ENCODE measurements at places on chromosomes 3 and 15.

DNA sequence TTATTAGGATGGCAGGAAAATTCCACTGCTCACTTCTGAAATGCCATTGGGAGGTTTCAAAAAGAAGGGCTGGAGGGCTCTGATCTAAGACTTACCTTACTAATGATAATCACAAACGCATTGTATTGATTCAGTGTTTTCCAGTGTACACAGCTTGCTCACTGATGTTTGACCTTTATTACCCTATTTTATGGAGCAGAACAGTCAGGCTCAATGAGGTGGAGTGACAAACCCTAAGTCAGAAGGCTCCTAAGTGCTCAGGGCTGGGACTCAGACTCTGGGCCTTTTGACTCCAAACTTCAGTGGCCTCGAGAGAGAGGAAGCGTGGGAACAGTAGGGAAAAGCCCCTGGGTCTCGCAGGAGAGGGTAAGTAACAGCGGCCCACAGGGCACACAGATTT, 20.3 kb upstream of the RAD18 start:
- DNase-seq, result no peak

GRCh38 chr3:143627336-143627735, 220.9 kb downstream of the SLC9A9 start:
- DNase-seq, result no peak

GRCh38 chr3:156655819-156656550, 18.4 kb upstream of the TIPARP start:
- DNase-seq, result no peak

DNA sequence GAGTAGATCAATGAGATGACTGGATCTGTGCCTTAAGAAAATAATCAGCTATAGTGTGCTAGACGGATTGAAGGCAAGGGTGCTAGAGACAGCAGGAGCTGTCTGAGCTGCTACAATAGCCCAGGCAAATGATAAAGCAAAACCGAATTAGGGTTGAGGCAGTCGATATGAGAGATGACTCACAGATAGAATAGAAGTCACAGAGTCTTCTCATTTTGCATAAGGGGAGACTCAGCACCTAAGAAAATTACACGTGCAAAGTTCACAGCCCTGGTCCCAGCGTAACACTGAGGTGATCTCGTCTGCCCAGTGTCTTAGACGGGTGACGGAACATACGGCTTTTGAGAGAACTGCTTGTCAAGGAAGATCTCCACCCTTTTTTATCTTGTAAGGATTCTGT, 11.6 kb downstream of the LPP start:
- no peak for DNase-seq

DNA sequence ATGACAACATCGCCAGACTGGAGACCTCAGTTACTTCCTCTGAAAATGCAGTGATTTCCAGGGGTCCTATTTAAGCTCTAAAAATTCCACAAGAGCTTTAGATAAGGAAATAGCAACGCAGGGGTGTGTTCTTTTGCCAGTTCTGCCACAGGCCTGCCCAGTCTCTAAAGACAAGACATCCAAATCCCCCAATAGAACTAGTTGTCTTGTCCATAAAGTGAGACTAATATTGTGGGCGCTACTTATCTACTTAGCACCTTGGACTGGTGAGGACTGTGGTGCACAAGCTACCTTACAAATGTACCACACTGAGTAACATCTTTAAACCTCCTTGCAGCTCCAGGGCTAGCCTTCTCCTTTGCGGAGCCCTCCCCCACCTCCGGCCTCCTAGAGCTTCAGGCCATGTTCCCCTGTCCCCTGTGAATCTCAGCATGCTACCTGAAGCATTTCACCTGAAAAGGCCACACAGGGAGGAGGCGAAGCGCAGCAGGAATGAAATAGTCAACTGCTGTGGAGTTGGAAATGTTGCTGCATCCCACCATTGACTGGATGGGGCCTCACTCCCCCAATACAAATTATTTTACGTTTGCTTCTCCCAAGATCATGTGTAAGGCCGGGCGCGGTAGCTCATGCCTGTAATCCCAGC, 9.6 kb upstream of the LRRC2 start:
- no peak for DNase-seq

DNA sequence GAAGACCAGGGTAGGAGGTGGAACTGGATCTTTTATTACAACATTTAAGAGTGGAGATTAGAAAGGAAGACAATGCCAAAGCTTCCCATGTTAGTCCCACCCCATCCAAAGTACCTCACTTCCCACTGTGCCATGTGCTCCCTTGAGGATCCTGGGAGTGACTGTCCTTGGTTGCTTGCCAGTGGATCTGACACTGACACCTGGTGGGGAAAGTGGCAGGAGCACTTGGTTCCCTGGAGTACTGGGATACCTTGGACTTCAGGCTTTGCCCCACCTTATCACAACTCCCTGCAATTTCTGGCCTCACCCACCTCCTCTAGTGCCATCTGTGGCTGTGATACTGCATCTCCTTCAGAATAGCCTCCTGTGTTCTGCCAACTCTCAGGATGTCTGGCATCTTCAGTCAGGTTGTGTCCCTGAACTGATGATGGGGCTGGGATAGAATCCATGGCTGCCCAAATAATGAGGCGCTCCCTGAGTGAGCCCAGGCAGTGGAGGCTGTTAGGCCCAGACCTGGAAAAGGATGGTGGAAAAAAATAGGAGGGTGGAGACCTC, 1.3 kb downstream of the ELL3 start:
- DNase-seq, result no peak
